ENCODE measurements at places on chromosomes 12 and 14. TPM values are rescaled to one million over a fixed set of nuclear protein-coding genes. Genes with fewer than 3 reads are reported as not detected.
A peak's percentile ranks its signal among the peaks of the same experiment; 100 is the strongest.

Gene IFNG-AS1
- total RNA-seq: 1.3 TPM

Gene CCDC175
- total RNA-seq: not detected

Gene IL22
- 0.38 TPM for total RNA-seq

Gene APOF
- total RNA-seq: not detected

Gene DYNLL1
- total RNA-seq: 248 TPM

Gene VRTN
- total RNA-seq: 0.05 TPM

Gene RIPK3
- total RNA-seq: 10.9 TPM

Gene C14orf39
- 0.24 TPM for total RNA-seq

DNA sequence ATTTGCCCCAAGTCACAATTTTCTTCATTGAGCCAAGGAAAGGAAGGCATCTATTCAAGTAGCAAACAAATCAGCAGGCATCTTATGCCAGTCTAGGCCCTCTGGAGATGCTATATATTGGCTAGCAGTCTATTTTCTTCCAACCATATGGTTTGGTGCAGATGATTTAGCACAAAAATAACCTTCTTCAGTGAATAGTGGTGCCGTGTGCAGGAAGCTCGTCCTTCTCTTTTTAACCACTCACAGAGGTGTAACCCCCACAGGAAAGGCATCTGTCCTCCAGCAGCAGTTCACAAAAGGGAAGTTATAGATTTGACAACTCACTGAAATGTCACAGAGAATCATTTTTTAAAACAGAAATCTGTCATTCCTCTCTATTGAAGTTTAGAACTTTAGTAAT, 445.7 kb upstream of the SYT1 start:
- H3K27me3 ChIP-seq: no peaks in the 10 kb centered on the region
- no peak overlapping the region for H3K27ac ChIP-seq
- H3K36me3 ChIP-seq: no peaks in the 10 kb centered on the region

DNA sequence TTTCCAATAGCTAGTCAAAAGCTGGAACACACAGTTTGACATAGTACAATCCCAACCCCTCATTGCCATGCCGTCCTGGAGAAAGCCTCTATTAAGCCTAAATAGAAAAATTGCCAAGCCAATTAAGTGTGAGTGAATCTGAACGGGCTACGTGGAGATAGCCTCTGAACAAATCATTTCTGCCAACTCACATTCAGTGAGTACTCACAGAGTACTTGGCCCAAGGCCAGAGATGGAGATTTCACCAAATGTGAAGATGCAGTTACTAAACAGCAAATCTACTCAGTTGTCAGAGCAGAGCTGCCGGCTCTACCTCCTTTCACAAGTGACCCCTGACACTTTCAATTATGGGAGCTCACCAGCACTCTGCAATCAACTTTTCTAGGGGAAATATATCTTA, 350.0 kb downstream of the GALC start:
- no peaks in the 10 kb centered on the region for H3K27me3 ChIP-seq
- H3K4me1 ChIP-seq: no peaks in the 10 kb centered on the region
- no peaks in the 10 kb centered on the region for H3K36me3 ChIP-seq

DNA sequence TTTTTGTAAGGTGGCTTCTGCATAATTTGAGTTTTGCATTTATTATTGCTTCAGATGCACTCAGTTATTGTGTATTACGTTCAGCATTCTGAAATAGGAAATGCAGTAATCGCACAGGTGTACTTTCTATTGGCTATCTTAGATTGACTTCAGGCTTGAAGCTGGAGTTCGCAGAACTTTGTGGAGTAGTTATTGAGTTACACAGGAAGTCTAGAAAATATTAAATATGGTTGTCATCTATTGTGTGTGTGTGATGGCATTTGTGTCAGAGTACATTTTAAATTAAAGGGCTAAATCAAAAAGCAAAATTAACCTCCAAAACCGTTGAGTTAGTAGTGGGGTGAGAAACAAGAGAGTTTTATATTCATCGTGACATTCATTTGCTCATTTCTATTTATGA, 2.7 kb downstream of the ARID2 start:
- peak; percentile 47 for DNase-seq
- H3K27me3 ChIP-seq: no peaks in the 10 kb centered on the region
- H3K27ac ChIP-seq: peak overlapping the region; percentile 52
- peaks cover 11% of the 10 kb centered on the region for H3K36me3 ChIP-seq
- no peaks in the 10 kb centered on the region for H3K4me1 ChIP-seq

DNA sequence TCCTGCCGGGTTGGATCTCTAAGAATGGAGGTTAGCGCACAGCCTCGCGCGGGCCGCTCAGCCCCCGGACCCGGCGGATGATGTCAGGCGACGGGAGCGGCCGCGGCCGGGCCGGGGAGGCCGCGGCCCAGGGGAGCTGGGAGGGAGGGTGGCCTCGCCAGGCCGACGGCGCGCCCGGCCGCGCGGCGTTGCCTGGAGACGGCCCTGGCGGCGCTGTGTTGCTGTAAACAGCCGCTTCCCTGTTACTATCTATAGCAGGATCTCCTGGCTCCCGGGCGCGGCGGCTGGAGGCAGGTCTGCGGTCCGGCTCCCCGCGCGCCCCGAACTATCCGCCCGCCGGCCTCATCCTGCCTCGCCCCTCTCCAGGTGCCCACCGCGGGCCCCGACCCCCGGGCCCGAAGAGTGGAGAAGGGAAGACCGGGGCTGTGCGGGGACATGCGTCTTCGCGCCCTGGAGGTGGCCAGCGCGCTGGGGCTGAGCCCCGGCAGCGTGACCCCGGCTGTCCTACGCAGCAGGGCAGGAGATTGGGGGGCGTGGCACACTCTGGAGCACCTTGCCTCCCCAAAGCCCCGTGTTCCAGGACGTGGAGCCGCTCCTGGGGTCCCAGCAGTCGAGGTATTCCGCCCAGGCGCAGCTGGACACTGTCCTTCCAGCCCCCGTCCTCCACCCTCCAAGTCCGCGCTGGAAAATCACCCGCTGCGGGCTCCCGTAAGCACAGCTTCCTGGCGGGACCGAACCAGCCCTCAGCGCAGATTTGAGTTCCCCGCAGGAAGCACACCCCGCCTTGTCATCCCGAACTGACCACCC, 1.4 kb upstream of the FOS start:
- H3K27ac ChIP-seq: peak overlapping the region; percentile 85
- peaks cover 19% of the 10 kb centered on the region for H3K4me1 ChIP-seq
- no peak for DNase-seq
- peak overlapping the region; percentile 67 for H3K4me3 ChIP-seq

DNA sequence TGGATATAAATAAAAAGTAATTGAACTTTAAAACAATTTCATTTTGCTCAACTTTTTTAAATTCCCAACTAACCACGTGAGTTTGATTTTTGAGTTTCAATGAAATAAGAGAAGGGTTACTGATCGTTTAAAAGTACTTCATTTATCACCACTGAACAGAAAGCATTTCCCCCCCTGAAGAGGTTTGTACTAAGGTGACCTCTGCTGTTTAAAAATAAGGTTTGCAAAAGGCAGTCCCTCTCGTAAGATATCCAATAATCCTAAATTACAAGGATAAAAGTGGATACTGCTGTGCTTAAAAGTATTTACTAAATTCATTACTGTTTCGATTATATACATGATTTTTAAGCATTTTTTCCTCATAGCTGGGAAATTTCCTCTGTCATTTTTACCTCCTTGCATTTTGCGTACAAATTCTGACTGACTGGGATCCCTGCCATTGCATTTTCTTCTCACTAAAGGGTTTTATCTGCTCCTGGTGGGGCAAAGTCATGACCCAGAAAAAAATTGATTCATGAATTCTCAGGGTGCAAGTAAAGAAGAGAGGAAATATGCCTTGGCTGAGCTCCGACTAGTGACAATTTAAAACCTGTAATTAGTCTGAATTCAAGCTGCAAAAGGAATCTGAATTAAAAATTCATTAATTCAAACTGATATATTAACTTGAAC, 463.8 kb downstream of the PRKD1 start:
- no peak for DNase-seq
- H3K36me3 ChIP-seq: no peaks in the 10 kb centered on the region
- no peak overlapping the region for H3K27ac ChIP-seq
- no peaks in the 10 kb centered on the region for H3K4me1 ChIP-seq

- DNase-seq: no peak
- H3K4me1 ChIP-seq: peaks cover 9% of the 10 kb centered on the region
- H3K4me3 ChIP-seq: no peak overlapping the region
- peaks cover 12% of the 10 kb centered on the region for H3K36me3 ChIP-seq
- no peaks in the 10 kb centered on the region for H3K27me3 ChIP-seq
- peak overlapping the region; percentile 17 for H3K27ac ChIP-seq
Measured at GRCh38 chr12:113932381-113933196, 33.5 kb downstream of the RBM19 start.

- H3K36me3 ChIP-seq: no peaks in the 10 kb centered on the region
- no peak overlapping the region for H3K27ac ChIP-seq
- DNase-seq: no peak
- no peak overlapping the region for H3K4me3 ChIP-seq
- H3K27me3 ChIP-seq: no peaks in the 10 kb centered on the region
Measured at GRCh38 chr12:69972136-69972535, 147.1 kb downstream of the MYRFL start.

DNA sequence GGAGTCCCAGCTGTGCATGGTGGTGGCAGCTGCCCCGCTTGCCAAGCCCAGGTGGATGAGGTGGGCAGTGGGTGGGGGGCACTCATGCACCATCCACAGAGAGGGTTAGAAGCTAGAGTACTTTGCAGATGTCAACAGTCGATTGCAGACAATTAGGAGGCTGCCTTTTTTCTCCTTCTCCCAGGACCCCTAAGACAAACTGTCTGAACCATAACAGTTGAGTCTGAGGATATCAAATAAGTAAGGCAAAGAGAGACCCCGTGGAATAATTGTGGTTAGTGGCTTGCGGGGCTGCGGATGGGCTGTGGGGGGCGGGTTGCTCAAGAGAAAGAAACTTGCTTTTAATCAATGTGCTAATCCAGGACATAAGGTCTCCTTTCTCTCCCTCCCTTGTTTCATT, 926.2 kb downstream of the VRK1 start:
- H3K27me3 ChIP-seq: no peaks in the 10 kb centered on the region
- H3K4me1 ChIP-seq: peaks cover 41% of the 10 kb centered on the region
- DNase-seq: no peak
- H3K27ac ChIP-seq: peak overlapping the region; percentile 96

DNA sequence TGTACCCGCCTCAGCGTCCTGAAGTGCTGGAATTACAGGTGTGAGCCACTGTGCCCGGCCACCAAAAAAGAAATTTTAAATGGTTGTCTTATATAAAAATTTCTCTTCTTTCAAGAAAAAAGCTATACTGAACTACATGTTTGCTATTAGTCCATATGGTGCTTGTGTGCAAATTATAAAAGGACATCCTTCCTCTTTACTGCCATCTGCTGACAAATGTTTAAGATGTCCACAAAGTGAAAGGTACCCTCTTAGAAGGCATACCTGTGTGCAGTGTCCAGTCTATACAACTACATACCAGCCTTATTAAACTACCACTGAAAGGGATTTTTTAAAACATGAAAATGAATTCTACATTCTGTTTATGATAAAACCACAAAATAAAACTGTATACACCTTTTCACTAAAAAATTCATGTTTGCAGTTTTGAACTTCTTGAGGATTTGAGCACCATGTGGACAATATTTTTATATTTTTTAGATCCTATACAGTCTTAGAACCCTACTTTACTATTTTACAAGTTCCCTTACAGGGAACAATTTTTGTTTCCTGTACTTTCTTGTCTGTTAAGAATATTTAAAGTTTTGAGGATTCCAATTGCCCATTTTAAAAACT, 32.8 kb upstream of the TOMM20L start:
- H3K27me3 ChIP-seq: no peaks in the 10 kb centered on the region
- peak; percentile 28 for DNase-seq
- no peaks in the 10 kb centered on the region for H3K4me1 ChIP-seq
- no peak overlapping the region for H3K4me3 ChIP-seq
- no peak overlapping the region for H3K27ac ChIP-seq

- no peak overlapping the region for H3K27ac ChIP-seq
- H3K27me3 ChIP-seq: no peaks in the 10 kb centered on the region
- DNase-seq: no peak
- H3K36me3 ChIP-seq: no peaks in the 10 kb centered on the region
Measured at GRCh38 chr14:63460680-63461369, 82.4 kb downstream of the PPP2R5E start.

DNA sequence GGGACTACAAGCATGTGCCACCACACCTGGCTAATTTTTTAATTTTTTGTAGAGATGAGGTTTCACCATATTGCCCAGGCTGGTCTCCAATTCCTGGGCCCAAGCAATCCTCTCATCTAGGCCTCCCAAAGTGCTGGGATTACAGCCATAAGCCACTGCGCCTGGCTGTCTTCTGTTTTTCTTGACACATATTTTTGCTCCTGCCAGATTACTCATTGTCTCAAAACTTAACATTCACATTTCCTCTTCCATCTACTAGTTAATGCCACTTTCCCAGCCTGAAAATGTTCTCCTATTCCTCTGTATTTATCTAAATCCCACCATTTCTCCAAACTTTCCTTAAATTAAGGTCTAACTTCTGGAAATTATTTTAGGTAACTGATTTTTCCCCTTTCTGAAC, 36.2 kb upstream of the KCNH3 start:
- no peak overlapping the region for H3K27ac ChIP-seq
- no peak overlapping the region for H3K4me3 ChIP-seq
- H3K36me3 ChIP-seq: no peaks in the 10 kb centered on the region
- H3K27me3 ChIP-seq: no peaks in the 10 kb centered on the region
- no peak for DNase-seq

DNA sequence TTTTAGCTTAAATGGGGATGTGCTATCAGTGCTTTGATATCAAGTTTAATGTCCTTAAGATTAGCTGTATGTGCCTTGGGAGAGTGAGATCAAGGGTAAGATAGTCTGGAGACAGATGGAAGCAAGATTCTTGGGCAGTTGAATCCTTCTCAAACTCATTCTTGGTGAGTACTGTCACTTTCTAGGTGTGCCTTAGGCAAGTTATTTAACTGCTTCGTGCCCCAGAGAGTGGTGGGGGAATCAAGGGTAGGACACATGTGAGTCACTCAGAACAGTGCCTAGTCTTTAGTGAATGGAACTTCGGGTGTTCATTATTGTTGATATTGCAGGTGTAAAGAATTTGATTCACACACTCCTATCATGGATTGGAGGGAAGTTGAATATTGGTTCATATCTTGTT, 803.7 kb downstream of the DIO2 start:
- H3K36me3 ChIP-seq: no peaks in the 10 kb centered on the region
- no peak for DNase-seq
- H3K27ac ChIP-seq: no peak overlapping the region

DNA sequence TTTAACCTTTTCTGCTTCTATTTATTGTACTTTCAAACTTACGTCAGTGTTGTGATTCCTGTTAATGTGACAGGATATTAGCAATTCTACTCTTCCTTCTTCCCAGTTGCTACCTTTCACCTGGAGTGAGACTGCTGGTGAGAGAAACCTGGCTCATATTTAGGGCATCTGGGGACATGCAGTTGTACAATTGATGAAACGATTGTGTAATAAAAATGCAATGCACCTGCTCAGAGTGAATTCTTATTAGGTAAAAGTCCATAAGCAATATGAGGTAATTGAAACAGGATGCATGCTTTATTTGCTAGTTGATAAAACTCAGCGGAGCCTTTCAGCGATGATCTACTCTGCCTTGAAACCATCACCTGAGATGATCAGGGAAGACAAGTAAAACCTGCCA, 116.1 kb upstream of the FBXO33 start:
- no peak overlapping the region for H3K27ac ChIP-seq
- H3K4me3 ChIP-seq: no peak overlapping the region
- H3K4me1 ChIP-seq: no peaks in the 10 kb centered on the region
- DNase-seq: no peak
- no peaks in the 10 kb centered on the region for H3K36me3 ChIP-seq
- H3K27me3 ChIP-seq: no peaks in the 10 kb centered on the region
